Cortex of kidney (tissue), 1 donor: ENCODE measurements at places on chromosomes 6 and 20.

DNA sequence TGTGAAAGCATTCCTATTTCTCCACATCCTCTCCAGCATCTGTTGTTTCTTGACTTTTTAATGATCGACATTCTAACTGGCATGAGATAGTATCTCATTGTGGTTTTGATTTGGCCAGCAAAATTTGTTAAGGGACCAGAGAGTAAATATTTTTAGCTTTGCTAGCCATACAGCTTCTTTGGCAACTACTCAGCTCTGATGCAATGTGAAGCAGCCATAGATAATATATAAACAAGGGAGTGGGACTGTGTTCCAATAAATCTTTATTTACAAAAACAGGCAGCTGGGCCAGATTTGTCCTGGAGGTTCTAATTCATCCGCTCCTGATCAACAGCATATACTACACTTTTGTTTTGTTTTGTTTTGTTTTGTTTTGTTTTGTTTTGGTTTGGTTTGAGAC is 202.9 kb downstream of the ZNF217 start:
- no peak for DNase-seq

- no peak for DNase-seq
These were observed 107.1 kb upstream of the BACH2 start for GRCh38 chr6:90403489-90404381.

- DNase-seq: no peak
These were observed 103.8 kb upstream of the FLRT3 start for GRCh38 chr20:14441201-14441600.

DNA sequence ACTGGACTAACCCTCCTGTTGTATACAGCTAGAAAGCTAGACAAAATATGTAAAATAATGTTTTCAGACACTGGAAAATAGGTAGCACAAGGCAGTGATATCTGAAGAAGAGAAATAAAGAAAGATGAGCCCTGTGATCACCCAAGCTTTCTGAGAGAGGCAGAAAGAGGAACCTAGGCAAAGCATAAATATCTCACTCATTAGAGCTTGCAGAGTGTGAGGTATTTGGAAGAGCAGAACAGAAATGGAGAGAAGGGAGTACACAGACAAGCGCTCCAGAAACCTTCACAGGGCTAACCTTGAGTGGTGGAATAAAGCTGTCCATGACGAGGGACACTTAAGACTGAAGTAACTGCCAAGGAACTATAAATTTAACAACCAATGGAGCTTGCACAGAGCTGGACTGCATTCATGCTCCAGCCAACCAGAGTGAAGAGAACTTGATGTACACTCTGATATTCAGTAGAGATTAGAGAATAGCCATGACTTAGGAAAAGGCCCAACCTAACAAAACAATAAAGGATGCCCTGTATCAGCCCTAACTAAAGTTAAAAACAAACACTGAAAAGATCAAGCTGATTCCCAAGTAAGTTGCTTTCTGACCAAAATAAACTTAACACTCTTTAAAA is 280.9 kb upstream of the STXBP5 start:
- DNase-seq: no peak

GRCh38 chr6:146914489-146915483 is 289.4 kb upstream of the STXBP5 start:
- no peak for DNase-seq

GRCh38 chr6:155341130-155341828 is 27.0 kb upstream of the TFB1M start:
- no peak for DNase-seq

DNA sequence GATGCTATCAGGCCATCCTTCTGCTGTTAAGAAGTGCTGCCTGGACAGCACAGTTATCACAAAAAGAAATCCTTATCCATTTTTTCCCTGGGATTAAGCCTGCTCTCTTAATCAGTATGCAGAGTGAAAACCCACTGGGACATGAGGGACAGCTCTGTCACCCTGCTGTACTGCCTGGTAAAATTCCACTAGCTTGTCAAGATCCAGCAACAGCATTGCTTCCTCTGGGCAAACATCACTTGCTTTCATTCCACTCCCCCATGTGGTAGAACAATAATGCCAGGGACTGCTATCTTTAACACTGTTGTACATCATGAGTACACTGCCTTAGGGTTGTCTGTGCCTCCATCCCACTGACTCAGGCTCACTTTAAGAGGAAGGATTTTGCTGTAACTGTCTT is 331.3 kb downstream of the KIF16B start:
- DNase-seq: no peak

DNA sequence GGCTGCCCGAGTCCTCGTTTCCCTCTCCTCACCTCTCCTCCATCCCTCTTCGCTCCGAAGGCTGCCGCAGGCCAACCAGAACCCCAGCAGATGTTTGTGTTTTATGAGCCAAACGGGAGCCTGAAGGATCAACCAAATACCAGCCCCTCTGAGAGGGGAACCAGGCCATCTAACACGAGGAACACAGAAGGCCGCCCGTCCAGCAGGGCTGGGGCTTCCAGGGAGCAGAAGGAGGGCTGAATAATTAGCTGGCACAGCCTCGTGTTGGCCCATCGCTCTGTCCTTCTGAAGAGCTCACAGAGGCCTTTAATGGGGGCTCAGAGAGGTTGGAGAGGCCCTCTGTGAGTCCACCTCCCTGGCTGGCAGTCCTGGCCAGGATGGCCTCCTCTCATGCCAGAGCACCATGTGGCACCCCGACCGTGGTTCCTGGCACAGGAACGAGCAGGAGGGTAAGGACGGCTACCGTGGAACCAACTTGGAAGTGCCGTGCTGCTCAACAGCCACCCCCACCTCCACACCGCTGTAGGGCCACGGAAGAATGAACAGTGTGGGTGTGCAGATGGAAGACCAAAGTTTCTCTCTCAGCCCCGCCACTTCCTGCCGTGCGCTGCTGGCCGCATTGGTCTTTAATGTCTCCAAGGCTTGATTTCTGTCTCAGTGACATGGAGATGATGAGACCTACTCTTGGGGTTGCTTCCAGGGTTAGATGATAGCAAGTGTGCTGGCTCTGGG is 155.2 kb downstream of the SCML4 start:
- no peak for DNase-seq

DNA sequence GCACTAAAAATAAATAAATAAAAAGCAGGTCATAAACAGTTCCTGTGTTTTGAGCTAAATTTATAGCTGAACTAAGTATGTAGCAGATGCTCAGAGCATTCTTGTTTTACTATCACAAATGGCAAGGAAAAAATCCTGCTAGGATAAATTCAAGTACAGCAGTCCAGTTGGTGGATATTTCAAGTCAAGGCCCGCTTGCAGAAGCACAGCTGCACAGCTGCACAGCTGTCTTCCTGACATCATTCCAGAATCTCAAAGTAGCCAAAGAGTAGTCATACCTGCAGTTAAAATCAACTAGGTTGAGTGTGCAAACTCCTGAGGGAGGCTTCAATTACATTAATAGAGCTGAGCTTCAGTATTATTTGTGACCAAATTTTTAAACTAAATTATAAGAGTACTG is 297.7 kb upstream of the MANEA start:
- no peak for DNase-seq

GRCh38 chr20:432208-432607 is 24.1 kb downstream of the RBCK1 start:
- DNase-seq: no peak

DNA sequence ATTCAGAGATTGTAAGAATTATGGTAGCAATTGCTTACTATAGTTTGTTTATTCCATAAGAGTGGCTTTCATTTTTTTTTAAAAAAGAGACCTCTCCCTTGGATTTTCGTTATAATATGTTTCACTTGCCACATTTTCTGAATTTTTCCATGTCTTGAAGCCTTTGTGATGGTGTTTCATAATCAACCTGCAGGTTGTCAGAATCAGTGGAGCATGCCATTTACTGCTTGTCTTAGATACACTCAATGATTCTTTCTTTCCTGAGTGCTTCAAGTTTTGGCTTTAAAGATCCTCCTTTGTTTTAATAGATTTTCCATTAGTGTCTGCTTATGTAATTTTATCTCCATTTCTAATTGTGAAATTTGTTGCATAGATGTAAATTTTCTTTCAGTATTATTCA is 31.2 kb downstream of the KCNQ5 start:
- no peak for DNase-seq

- DNase-seq: no peak
These were observed 107.8 kb downstream of the NFATC2 start for GRCh38 chr20:51434580-51435247.

GRCh38 chr6:154500769-154501577 is 9.5 kb downstream of the CNKSR3 start:
- DNase-seq: no peak

- DNase-seq: no peak
These were observed 9.1 kb downstream of the PRND start for GRCh38 chr20:4730780-4731179.

DNA sequence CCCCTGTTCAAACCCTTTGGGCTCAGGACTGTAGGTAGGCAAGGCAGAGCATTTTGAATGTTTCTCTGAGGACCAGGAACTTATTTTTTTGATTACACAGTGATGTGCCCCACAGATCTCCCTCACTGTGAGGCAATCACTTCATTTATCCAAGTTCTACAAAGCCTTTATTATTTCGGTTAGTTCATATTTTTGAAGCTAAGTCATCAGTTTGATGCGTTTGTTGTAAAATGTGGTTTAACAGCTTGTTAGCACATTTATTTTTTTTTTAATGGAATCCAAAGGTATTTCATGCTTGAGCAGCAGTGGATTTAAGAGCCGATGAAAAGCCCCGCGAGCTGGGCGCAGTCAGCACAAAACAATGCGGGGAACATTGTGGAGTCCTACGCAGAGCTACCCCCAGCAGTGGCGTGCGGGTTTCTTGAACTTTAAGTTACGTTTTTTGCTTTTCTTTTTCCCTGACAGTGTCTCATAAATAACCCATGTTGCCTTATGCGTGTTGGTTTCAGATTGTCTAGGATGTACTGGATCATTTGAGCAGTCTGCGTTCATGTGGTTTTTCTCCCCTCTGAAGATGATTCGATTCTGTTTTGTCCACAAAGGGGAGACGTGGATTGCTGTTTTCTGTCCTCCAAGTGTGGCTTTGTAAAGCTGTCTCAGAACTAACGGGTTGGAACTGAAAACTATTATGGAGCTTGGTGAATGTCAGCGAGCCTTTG is 233.6 kb upstream of the BMP2 start:
- no peak for DNase-seq

DNA sequence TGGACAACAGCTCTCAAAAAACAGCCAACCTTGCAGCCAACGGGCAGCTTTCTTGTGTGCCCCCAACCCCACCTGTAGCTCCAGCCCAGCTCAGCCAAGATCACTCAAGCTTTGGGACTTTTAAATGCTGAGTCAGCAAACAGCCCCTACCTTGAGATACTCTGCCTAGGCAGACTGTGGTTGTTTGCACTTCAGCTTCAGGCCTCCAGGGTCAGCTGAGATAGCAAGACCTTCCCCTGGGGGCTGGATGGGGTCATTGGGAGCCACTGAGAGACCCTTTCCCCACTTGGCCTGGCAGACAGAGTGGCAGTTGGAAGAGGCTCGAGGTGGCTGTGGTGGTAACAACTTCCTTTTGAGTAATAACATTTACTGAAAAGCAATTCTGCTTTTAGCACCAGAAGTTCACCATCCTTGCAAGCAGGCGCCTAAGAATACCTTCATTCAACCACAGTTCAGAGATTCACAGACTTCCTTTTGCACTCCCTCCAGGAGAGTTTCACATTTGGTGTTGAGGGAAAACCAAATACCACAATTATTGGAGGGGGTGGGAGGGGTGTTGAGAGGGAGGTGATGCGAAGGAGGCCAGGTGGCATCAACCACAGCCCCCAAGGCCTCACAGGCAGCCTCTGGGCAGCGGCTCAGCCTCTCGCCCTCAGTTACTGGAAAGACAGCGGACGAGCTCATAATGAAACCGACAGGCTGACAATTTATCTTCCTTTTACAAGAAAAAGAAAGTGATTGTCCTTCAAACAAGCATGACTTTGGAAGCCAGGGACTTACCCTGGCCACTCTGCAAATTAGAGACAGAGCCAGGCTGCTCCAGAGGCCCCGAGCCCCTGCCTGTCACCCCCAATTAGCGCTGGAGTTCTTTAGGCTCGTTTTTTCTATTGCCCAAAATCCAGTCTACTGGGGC is 148.1 kb downstream of the CEBPB start:
- no peak for DNase-seq

DNA sequence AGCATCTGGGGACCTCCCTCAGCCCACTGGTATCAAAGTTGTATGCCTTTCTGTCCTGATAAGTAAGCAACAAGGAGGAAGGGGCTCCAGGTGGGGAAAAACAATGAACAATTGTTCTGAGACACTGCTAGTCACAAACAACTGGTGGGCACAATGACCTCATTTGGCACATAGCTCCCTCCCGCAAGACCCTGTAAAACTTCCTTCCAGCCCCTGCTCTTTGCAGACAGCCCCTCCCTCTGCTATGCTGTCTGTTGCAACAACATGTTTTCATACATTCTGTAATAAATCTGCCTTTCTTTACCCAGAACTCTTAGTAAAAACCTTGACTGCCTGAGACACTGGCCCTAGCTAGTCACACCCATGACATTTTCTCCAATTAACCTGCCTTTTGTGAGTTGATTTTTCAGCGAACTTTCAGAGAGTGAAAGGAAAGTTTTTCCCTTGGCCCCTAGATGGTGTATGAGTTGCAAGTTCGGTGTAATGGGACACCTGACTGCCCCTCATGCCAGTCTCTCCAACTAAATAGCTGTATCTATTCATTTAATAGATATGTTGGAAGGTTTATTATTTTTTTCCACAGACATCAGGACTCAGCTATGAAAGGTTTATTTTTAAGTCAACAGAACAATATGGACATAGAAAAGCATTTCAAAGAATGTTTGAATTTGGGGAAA is 142.3 kb upstream of the SLC22A16 start:
- DNase-seq: no peak

- DNase-seq: no peak
These were observed 229.4 kb downstream of the GMDS start for GRCh38 chr6:2016040-2016439.

GRCh38 chr6:95856876-95857364 is 158.9 kb upstream of the FUT9 start:
- DNase-seq: no peak

DNA sequence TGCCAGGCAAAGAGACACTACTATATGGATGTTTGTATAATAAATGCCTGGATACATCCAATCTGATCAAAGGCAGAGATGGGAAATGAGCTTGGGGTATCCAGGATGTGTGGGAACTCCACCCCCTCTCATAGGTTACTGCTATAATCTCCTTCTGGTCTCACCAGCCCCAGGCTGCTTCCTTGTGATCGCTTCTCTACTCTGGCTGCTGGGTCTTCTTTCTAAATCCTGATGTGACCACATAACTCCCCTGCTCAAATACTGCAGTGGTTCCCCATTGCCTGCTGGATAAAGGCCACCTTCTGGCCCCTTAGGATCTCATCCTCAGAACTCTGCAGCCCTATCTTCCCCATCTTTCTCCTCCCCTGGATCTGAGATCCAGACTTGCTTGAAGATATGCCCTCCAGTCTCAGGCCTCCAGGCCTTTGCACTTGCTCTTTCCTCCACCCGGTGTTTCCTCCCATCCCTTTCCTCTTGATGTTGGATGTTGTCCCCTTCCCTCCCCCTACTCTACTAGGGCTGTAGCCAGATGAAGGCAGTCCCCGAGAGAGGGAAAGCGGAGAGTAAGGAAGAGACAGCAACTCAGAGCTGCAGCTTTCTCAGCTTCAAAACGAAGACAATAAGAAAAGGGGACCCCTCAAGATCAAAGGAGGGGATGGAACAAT is 828 bp upstream of the XKR7 start:
- DNase-seq: no peak

DNA sequence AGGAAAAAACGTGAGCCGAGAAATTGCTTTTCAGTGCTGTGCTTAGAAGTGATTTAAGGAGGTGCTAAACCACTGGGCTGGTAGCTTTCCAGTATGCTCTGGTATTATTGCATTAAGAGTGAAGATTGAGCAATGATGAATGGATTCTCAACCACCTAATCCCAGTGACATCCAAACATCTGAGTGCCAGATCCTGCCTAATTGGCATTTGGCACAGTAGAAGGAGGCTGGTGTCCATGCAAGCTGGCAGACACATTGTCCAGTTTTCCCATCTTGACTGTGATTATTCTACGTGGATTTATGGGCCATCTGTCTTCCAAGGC is 398.0 kb upstream of the PLCB4 start:
- no peak for DNase-seq
